GM12878 (cell line): ENCODE measurements at places on chromosomes 3 and 15.
A peak's percentile ranks its signal among the peaks of the same experiment; 100 is the strongest.

- DNase-seq: no peak
These were observed 218.9 kb upstream of the THRB start for GRCh38 chr3:24713516-24713915.

GRCh38 chr3:155093261-155093660, 13.1 kb downstream of the MME start:
- no peak for DNase-seq

DNA sequence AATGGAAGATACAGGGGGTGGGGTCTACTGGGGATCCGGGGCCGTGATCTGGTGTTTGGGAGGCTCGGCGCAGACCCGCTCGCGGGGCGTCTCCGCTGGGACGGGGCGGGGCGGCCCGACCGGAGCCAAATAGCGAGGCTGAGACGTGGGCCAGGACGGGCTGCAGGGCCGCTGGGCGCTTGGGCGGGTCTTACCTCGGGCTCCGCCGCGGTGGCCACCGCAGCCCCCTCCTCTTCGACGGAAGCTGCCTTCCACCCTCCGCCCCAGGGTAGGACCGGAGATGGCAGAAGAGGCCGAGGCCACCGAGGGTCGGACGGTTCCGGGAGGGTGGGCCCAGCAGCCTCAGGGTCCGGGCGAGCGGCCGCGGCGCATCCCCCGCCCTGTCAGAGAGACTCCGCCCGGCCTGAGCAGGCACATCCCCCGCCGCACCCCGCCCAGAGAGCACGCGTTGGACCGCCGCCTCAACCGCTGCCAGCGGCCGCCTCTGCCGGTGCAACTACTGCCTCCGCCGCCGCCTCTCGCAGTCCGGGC, 399 bp downstream of the MYO9A start:
- DNase-seq: peak; percentile 33

DNA sequence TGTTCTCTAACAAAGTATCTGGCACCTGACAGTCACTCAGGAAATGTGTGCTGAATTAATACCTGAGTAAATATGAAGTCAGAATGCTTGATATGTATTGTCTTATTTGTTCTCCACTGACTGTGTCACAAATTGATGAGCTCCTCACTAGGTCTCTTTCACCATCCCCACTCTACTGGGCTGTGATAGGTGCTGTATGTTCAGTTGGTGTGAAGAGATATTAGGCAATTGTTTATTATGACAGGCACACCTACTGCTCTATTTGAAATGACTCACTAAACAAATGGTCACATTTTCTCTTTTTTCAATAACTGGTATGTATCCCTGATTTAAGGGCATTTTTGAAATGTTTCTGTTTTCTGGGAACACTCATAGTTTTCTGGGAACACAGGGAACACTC, 25.2 kb upstream of the CCDC39 start:
- DNase-seq: no peak

DNA sequence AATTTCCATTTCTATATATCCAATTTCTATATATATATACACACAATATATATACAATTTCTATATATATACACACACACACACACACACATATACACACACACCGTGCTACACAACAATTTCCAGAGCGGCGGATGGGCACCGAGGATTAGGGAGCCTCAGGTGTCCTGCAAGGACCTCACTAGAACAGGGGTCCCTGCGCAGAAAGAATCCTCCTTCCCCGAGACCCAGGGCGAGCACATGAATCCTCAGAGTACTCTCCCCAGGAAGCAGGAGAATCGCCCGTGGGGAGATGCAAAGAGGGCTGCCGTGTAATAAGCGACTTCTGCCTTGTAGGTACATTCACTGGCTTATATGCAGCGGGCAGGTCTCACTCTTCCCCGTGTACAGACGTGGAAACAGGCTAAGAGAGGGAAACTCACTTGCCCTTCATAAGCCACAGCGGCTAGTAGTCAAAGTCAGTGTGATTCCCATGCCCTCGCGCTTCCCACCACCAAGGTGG, 467 bp downstream of the PIF1 start:
- DNase-seq: no peak

GRCh38 chr15:67720556-67721175, 104.6 kb upstream of the SKOR1 start:
- DNase-seq: no peak

DNA sequence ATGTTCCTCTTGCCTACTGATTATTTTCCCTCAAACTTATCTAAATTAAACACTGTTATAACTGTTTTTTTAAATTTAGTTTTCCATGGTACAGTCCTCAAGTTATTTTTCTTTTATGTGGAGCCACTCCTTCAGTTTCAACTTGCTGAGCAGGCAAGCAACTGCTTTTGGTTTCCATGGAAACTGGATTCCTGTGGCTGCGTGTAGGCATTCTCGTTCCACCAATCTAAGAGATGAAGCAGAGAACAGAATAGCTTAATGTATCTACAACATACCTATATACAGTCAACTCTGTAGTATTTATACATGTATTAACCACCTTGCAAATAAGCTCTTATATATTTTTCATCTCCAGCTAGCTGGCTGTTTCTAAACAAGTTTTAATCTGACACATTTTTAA, 25.8 kb upstream of the ANXA2 start:
- no peak for DNase-seq

- DNase-seq: no peak
These were observed 237.5 kb upstream of the TBC1D5 start for GRCh38 chr3:17979911-17980310.

GRCh38 chr15:78035861-78036476, 41.5 kb downstream of the TBC1D2B start:
- DNase-seq: no peak

- no peak for DNase-seq
These were observed 419.2 kb downstream of the DIPK2A start for GRCh38 chr3:144390786-144391185.

- DNase-seq: no peak
These were observed 23.0 kb upstream of the COPG1 start for GRCh38 chr3:129226374-129226773.

GRCh38 chr15:59917504-59918157, 86.5 kb upstream of the FOXB1 start:
- DNase-seq: peak; percentile 8

GRCh38 chr3:33114622-33115023, 809 bp downstream of the CRTAP start:
- DNase-seq: no peak

DNA sequence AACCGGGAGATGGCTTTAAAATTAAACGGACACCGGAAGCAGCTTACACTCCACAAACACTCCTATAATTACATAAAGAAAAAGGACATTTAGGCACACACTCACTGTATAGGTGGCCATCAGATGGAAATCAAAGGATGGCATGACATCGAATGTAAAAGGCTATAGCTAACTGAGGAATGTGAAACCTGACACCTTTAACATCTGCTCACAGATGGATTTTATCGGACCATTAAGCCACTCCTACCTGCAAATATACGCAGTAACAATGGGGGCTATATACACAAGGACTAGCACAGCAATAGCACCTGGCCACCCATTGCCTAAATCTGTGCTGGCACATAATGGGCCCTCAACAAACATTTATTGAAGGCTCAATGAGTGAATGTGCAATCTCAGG, 14.5 kb upstream of the RBSN start:
- no peak for DNase-seq

GRCh38 chr3:122533931-122534334, 19.2 kb upstream of the KPNA1 start:
- DNase-seq: peak; percentile 79

DNA sequence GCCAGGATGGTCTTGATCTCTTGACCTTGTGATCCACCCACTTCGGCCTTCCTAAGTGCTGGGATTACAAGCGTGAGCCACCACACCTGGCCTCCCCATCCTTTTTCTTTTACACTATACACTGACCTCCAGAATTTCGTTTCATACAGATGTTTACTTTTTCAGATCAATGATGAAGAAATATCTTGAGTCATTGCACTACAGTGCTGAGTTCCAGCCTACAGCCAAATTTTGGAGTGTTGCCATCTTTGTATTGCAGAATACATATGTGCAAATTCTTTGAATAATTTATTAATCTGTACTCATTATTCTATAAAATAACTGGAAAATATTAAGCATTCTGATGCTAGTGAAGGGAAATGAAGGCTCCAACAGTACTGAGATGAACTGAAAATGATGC, 12.5 kb downstream of the ZPLD1 start:
- DNase-seq: no peak

GRCh38 chr3:193712938-193713337, 119.9 kb downstream of the OPA1 start:
- no peak for DNase-seq

DNA sequence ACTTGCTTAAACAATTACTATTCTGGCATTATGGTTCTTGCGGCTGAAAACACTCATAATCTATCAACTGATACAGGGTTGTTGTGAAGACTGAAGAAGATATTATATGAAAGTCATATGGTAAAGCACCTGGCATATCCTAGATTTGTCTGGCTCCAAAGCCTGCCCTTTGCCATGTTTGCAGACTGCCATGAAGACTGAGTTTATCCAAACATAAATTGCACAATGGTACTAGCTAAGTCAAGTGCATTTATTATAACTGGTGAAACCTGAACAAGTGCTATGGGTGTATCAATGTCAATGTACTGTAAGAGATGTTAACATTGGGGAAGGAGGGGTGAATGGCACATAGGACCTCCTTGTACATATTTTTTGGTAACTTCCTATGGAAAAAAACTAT, 87.4 kb upstream of the MEX3B start:
- DNase-seq: no peak

GRCh38 chr3:40043444-40043755, 234.0 kb downstream of the MYRIP start:
- DNase-seq: no peak

DNA sequence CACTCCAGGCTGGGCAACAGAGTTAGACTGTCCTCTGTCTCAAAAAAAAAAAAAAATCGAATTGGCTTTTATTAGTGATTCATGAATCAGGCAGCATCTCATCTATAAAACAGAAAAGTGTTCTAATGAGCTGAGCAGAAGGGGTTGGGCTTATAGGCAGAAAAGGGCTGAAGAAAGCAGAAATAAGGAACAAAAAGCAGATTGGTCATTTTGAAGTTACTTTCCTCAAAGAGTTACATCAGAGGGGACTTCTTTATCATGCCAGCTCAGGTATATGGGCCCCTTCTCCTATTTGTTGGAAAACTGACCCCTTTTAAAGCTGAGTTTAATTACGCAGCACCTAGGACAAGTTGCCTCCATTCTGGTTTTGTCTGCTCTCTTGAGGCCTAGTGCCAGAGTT, 722 bp upstream of the POGLUT1 start:
- DNase-seq: peak; percentile 12

GRCh38 chr3:129224984-129225393, 24.4 kb upstream of the COPG1 start:
- DNase-seq: no peak

GRCh38 chr3:150495563-150496168, 50.6 kb downstream of the SERP1 start:
- no peak for DNase-seq

- no peak for DNase-seq
These were observed 25.2 kb downstream of the MYH15 start for GRCh38 chr3:108485146-108485545.

GRCh38 chr3:9809615-9810432, at the start of gene TTLL3:
TSS of gene TTLL3 (plus strand) at chr3:9810262. CDS start at chr3:9810662, 400 bp downstream.
- no peak for DNase-seq

DNA sequence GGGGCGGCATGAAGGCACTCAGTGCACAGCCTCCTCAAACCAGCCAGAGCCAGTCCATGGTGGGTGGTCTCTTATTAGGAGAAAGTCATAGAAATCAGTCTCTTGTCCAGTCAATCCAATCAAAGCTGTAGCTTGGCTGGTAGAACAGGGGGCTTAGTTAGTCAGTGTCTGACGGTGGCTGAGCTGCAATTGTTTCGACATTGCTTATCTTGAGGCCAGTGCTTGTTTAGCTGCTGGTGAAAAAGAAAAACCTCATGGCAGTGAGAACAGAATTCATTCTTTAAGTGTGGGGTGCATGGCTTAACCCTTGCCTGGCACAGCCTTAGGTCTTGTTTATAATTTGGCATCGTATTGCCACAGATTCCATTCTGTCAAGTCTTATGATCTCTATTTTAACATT, 53.9 kb downstream of the FGD5 start:
- DNase-seq: no peak

GRCh38 chr3:10482631-10483363, 22.6 kb downstream of the ATP2B2 start:
- no peak for DNase-seq

DNA sequence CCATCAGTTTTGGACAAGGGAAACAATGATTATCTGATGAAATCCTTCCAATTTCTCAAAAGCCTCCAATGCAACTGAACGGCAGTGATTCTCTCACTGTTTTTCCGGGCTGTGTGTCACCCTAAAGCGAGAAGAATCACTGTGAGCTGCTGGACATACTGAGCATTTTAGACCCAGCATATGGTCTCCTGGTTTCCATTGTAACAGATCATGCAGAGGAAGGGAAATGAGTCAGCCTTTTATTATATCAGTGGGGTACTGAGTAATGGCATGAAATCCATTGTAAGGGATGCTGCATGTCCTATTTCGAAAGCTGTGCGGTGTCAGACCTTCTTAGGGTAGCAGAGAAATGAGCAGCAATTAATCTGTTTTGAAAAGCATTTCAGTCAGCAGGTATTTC, 287.1 kb downstream of the IL5RA start:
- no peak for DNase-seq

- DNase-seq: no peak
These were observed 86.1 kb downstream of the UNC13C start for GRCh38 chr15:54064365-54064764.

- DNase-seq: no peak
These were observed 214.4 kb downstream of the OCA2 start for GRCh38 chr15:27884726-27885125.

GRCh38 chr3:43523454-43524053, 98.3 kb downstream of the ANO10 start:
- DNase-seq: peak; percentile 21

GRCh38 chr3:46289966-46290365, 47.7 kb downstream of the CCR3 start:
- DNase-seq: no peak

DNA sequence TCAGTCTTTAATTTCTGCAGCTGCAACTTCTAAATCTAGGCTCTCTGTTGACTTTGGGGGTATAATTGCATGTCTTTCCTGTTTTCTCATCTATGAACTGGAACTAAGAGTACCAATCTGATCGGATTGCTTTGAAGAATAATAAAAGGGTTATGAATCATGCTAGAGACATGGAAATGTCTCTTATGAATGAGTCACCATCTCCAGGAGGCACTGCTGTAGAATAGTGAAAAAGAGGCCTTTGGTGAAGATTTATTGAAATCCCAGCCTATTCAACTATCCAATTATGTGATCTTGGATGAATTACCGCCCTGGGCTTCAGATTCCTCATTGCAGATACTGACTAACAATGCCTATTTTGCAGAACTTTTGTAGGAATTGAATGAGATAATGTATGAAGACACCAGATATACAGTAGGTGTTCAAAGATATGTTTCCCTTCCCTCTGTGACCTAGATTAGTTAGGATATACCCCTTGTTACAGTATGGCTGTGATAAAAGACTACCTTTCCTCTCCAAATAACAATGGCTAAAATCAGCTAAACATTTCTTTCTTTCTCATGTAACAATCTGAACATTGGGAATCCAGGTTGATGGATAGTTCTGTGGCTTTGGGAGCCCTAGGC, 11.5 kb upstream of the CMTM8 start:
- no peak for DNase-seq
